MV-4-11 (cell line): ENCODE measurements at places on chromosomes 3 and 15.
A peak's percentile ranks its signal among the peaks of the same experiment; 100 is the strongest.

- no peak for DNase-seq
Observed at GRCh38 chr15:92813485-92813884, 86.6 kb upstream of the CHD2 start.

- peak; percentile 42 for DNase-seq
Observed at GRCh38 chr3:4571690-4572334, 78.7 kb downstream of the ITPR1 start.

GRCh38 chr15:73986055-73986775 lies 5.9 kb downstream of the STOML1 start:
- DNase-seq = no peak

GRCh38 chr3:4476496-4476895 lies 9.4 kb upstream of the SUMF1 start:
- peak; percentile 57 for DNase-seq

DNA sequence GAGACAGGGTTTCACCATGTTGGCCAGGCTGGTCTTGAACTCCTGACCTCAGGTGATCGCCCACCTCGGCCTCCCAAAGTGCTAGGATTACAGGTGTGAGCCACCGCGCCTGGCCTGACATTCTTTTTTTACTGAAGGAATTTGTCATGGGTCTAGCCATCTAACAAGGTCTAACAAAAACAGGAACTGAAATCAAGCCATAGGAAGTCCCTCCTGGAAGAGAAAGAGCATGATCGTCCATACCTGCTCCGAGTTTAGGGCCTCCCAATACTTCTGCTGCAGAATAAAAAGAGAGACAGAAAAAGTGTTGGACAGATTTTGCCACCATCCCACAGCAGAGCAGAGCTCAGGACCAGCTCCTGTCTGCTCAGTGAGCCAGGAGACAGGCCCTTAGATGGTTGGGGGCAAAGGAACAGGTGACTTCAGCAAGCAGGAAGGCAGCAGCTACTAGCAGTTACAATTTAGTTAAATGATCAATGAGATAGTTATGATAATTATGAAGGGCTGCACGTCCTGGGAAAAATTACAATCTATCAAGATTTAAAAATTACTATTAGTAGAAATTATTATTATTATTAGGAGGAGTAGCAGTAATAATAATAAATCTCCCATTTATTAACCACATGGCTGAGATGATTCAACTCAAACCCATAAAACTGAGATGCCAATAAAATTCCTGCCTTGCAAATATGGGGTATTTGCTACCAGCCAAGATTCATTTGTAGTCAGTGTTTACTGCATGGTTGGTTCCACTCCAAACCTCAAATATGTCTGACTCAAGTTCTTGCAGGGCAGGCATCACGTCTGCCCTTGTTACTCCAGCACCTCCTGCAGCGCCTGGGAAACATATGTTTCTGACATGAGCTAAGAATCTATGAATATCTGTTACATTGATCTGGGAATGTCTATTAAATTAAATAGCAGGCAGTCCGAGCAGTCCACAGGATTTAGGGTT lies 40.1 kb downstream of the TMEM44 start:
- peak; percentile 50 for DNase-seq

DNA sequence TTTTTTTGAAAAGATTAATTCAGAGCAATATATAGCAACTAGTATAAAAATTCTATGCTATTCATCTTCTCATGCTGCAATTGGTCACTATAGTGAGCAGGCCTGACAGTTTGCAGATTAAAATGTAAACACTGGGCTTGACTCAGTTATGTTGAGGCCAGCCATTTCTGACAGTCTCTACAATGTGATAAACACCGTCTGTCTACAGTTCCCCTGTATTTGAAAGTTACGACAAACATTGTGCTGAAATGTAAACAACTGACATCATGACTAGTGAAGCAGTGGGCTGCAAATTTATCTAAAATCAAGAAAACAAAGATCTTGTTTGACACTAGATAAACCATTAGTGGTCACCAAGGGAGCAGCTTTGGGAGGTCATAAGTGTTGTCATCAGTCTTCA lies 197.4 kb downstream of the ISL2 start:
- no peak for DNase-seq

DNA sequence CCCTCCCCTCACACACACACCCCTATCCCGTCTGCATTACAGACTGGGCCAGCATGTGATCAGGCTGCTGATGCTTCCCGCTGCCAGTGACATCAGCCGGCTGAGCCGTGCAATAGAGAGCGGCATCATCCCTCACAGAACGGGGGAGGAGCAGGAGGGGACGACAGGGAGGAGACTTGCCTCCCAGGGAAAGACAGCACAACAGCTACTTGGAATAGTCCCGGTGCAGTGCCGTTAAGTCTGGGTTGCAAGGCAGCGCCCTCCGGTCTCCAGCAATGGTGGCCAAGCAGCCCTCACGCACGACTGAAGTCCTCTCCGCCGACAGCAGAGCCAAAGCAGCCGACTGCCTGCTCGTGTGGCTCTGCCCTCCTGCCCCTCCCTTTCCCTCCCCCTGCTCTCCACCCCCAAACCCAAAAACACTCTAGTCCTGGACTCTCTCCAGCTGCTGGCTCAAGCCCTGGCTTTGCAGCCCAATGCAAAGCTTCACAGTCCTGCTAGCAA lies 31.5 kb upstream of the RPS17 start:
- DNase-seq = no peak

DNA sequence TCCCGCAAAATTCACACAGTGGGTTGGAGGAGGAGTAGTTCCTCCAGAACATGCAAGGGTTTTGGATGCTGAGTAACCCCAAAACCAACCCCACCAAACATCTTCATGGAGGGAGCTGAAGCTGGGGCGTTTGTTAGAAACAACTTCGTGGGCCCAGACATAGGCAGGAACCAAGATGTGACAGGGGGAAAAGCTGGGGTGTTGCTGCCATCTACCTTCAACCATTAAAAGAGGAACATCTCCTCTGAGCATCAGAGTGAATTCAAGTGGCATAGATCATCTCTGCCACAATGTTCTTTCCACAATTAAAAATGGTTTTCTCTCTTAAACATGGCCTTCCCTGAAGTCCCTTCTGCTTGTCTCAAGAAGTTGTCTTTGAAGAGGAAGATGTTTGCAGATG lies 20.5 kb downstream of the SIDT1 start:
- DNase-seq = peak; percentile 10

- DNase-seq = no peak
Observed at GRCh38 chr15:57256939-57257338, 119.4 kb upstream of the CGNL1 start.

- DNase-seq = no peak
Observed at GRCh38 chr15:35455201-35455600, 90.8 kb downstream of the DPH6 start.

DNA sequence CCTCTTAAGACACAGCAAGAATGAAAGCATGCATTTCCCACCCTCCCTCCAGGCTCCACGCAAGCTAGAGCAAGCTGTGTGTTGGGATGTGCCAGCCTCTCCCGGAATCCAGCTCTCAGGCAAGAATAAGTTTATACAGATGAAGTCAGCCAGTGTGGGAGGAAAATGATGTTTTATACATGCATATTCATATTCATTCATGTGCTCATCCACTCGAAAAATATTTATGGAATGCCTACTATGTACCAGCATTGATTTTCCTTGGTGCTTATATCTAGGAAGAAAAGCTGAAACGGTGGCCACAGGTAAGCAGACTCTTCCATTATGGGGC lies 62.7 kb downstream of the KLHL6 start:
- DNase-seq = no peak

GRCh38 chr3:169940470-169941181 lies 26.0 kb upstream of the SEC62 start:
- peak; percentile 68 for DNase-seq

DNA sequence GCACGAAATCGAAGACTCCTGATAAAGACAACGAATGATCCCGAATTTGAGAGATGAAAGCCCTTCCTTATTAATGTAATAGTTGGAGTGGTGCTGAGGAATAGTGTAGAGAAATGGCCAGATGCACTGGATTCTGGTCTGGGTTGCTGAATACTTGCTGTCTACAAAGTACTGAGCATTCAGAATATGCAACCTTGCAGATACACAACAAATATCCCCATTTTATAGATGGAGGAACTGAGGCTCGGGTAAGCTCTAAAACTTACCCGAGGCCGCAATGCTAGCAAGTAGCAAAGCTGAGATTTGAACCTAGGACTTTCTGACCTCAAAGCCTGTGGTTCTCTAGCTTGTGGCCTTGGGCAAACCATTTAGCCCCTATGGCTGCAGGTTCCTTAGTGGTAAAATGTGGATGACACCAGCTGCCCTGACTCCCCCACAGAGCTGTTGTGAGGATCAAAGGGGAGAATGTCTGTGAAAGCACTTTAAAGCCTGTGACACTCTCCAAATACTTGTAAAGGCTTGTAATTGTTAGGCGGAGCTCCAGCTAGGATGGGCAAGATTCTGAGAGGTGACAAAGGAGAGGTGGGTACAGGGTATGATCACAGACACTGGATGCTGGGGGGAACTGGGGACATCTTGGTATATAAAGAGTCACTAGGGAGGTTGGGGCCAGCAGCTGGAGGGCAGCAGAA lies 39.8 kb downstream of the FOXB1 start:
- DNase-seq = no peak

GRCh38 chr3:94069194-94069813 lies 6.4 kb downstream of the NSUN3 start:
- DNase-seq = no peak

- DNase-seq = peak; percentile 2
Observed at GRCh38 chr3:38722781-38723568, 73.5 kb upstream of the SCN5A start.

DNA sequence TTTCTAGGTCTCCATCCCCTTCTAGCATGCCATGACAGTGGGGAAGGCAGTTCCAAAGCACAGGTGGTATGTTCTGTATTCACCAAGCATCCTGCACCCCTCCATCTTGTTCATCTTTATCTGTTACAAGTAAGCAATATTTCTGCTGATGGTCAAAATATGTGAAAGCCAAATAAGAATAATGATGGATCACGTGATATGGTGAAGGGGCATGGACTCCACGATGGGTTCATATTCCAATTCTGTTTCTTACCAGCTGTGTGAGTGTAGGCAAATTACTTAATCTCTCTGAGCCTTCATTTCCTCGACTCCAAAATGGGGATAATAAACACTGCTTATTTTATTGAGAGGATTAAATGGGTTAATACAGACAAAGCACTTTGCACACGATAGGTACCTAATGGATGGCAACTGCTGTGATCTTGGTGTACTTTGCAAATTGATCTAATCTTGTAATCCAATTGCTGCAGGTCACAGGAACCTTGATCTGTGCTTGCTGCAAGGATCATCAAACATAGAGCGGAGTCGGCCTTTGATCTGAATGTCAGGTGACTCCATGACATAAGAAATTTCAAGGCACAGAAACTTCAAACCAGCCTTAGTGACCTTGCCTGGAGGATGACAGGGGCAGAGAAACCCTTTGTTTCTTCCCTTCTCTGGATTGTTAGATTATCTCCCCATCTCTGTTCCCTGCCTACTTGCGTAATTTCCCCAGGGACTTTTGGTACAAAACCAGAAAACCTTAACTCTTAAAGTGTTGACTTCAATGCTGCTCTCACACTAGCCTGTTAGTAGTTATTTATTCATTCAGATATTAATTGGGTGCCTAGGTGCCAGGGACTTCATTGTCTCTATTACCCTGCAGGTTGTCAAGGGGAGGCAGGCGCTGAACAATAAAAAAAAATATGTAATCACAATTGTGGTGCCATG lies 25.8 kb downstream of the SIAH2 start:
- DNase-seq = peak; percentile 19

GRCh38 chr15:31455499-31455898 lies 128.9 kb downstream of the KLF13 start:
- DNase-seq = no peak

GRCh38 chr3:140753865-140754754 lies 76.2 kb downstream of the TRIM42 start:
- DNase-seq = no peak

GRCh38 chr3:43030162-43030935 lies 51.2 kb downstream of the GASK1A start:
- DNase-seq = no peak

DNA sequence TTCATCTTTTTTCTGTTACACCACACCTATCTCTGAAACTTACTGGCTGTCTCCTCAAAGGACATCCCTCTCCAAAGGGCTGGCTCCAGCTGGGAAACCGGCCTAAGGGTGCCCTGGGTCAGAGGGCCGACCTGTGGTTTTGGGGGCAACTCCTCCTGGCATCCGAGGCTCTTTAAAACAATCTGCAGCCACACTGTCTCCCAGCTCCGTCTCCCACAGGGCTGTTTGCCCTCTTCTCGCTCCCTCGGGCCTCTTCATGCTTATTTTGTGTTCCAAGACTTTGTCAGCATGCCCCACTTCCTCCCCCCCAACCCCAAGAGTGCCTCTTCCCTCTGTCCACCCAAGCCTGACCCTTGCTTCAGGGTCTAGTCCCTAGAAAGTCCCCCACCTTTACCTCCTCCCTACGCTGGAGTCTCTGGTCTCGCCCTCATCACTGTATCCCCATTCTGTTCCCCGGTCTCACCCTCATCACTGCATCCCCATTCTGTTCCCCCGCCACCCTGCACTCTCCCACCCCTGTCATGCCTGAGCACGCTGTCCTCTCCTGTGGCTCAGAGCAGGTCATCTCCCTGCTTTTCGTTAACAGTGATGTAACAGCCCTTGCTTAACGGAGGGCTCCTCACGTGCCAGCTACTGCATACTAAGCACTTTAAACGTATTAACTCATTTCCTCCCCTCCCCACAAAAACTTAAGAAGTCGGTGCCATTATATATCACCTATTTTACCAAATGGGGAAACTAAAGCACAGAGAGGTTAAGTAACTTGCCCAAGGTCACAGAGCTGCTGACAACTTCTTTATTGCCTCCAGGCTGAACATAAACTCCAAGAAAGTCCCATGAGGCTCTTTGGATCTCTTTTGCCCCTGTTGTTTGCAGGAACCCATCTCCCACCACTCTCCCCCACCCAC lies 1.1 kb upstream of the CSK start:
- DNase-seq = peak; percentile 93

DNA sequence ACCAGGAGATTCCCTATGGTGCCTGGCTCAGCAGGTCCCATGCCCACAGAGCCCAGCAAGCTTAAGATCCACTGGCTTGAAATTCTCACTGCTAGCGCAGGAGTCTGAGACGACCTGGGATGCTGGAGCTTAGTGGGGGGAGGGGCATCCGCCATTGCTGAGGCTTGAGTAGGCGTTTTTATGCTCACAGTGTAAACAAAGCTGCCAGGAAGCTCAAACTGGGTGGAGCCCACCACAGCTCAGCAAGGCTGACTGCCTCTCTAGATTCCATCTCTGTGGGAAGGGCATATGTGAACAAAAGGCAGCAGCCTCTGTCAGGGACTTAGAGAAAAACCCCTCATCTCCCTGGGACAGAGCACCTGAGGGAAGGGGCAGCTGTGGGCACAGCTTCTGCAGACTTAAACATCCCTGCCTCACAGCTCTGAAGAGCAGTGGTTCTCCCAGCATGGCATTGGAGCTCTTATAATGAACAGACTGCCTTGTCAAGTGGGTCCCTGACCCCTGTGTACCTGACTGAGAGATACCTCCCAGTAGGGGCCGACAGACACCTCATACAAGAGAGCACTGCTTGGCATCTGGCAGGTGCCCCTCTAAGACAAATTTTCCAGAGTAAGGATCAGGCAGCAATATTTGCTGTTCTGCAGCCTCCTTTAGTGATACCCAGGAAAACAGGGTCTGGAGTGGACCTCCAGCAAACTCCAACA lies 231.5 kb upstream of the SETMAR start:
- DNase-seq = no peak

DNA sequence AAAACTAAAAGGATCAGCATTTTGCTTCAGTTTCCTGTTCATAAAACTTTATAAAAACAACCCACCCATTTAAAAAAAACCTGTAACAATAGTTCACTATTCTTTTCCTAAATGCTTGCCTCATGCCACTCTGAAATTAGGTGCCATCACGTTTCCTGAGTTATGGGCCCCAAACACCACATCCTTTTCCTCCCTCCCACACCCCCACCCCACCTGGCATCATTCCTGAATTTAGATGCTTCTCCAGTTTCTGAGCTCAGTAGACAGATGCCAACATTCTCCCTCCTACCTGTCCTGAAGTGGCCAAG lies 11.9 kb upstream of the ARHGEF3 start:
- no peak for DNase-seq
